Activated CD4-positive, CD25-positive, alpha-beta regulatory T cell treated with anti-CD3 and anti-CD28 coated beads, Interleukin-2, amount 50 U/mL, for 72 hours (primary cell): ENCODE measurements at places on chromosomes 7 and 10.

GRCh38 chr7:118696879-118697278 is 472.4 kb downstream of the ANKRD7 start:
- DNase-seq, result no peak

DNA sequence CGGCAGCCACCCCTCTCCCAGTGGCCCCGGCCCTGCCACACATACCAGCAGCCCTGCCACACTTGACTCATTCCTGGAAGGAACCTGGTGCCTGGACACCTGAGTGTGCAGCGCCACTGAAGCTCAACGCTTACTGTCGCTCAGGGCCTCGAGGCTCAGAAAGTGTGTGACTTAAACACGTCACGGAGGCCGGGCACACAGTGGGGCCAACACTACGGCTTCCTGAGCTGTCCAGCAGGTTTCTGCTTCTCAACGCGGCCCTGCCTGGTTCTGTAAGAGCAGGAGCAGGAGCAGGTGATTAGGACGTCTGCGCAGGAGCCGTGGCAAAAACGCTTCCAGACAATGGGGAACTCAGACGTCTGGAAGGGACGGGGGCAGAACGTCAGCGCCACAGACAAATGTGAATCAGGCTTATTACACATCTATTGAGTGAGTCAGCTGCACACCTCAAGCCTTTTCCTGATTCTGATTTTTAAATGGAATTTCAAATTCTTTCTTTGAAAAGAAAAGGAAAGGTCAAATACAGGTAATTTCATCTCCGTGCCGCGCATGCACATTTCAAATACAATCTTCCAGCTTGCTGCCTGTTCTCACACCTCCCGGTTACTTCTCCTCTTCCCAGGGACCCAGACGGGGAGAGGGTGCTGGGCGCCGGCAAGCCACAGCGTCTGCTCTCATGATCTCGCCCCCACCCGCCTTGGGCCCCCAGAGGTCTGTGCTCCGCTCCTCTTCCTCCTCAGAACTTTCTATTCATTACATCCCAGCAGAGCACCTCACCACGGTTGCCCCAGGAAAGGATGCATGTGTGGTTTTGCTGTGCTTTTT is 66.6 kb downstream of the ADARB2 start:
- no peak for DNase-seq

GRCh38 chr7:4127909-4128560 is 554.1 kb upstream of the FOXK1 start:
- no peak for DNase-seq

DNA sequence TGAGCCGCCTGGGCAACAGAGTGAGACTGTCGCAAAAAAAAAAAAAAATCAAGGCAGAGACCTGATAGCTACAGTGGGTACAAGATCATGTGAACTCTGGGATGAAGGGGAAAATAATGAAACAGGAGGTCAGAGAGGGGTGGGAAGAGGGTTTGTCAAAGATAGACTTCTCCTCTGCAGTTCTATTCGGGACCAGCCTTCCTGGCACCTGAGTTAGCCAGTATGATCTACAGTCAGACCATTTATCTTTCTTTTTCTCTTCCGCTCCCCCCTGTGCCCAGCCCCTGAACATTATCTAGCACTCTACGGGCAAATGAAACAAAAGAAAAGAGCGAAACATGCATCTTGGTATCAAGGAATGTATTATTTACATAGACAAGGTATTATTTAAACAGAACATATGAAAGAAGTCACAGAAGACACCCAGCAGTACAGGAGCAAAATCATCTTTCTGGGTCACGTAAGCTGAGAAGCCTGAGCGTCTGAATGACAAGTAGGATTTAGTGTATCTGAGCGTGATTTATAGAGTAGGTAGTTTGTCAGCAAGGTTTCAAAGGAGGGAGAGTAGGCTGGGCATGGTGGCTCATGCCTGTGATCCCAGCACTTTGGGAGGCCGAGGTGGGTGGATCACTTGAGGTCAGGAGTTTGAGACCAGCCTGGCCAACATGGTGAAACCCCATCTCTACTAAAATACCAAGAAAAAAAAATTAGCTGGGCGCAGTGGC is 109.0 kb downstream of the PRKCQ start:
- DNase-seq, result no peak

GRCh38 chr10:115972426-115972825 is 300.6 kb downstream of the GFRA1 start:
- no peak for DNase-seq

- DNase-seq, result no peak
Observed at GRCh38 chr10:33616956-33617355, 282.5 kb upstream of the NRP1 start.

DNA sequence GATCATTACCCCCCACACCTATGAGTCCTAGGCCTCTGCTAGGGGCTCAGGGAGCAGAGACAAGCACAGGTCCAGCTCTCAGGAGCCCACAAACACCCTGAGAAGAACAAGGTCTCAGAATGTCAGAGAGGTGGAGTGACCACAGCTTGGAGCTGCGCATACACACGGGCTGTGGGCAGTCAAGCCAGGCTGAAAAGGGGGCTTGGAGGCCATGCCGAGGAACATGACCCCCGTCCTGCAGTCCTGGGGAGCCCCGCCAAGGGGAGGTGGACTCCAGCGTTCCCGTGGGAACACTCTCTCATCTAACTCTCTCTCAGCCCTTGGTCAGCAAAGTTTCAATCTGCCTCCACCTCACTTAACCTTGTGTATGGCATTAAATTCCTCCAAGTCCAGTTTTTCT is 7.8 kb upstream of the MMP21 start:
- DNase-seq, result no peak

GRCh38 chr10:125151170-125151552 is 9.2 kb downstream of the CTBP2 start:
- DNase-seq, result no peak

DNA sequence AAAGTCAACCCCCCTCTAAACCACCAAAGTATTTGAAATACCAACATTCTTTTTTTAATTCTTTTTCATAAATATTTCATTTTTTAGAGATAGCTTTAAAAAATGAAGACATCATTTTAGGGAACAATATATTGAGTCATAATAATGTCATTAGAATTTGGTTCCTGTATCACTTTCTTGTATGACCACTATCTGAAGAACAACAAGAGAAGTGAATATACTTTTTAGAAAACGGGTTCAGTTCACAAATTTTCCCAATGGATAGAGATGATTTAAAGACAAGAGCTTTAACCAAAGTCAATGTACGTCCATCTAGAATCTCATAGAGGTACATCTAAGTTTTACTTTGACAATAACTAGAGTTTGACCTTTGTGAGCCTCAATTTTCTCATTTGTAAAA is 48.2 kb downstream of the CUBN start:
- DNase-seq, result no peak

- DNase-seq, result no peak
Observed at GRCh38 chr7:74587435-74588126, 69.9 kb upstream of the GTF2I start.

- DNase-seq, result no peak
Observed at GRCh38 chr10:107728807-107729206, 564.3 kb upstream of the SORCS1 start.

GRCh38 chr10:89470628-89471027 is 56.3 kb downstream of the IFIT5 start:
- DNase-seq, result no peak

GRCh38 chr10:31705136-31705535 is 223.5 kb downstream of the ARHGAP12 start:
- DNase-seq, result no peak

DNA sequence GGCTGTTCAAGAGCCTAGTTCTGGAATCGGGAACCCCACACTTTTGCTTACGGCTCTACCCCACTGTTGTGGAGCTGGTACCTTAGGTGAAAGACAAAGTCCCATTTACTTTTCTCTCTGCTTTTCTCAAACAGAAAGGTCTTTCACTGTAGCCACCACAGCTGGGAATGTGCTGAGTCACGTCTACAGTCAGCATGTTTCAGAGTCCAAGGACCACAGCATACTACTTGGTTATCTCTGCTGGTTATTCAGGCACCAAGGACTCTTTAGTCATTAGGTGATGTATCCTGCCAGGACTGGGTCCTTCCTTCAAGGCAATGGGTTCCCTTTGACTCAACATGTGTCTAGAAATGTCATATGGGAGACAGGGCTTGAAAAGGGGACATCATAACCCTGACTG is 266.8 kb upstream of the STEAP1 start:
- DNase-seq, result no peak

DNA sequence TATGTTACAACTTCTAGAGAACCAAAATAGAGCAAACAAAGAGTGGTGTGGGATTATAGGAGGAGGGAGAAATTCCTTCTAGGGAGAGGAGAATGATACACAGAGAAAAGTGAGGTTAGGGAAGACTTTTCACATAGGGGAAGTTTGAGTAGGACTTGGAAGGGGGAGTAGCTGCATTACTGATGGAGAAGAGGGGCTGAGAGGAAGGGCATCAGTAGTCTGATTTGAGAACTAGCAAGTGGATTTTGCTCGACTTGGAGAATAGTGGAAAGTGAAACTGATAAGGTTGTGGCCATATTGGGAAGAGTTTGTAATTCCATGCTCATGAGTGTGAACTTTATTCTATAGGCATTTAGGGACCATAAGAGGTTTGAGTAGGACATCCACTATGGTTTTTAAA is 6.1 kb downstream of the NRF1 start:
- no peak for DNase-seq

DNA sequence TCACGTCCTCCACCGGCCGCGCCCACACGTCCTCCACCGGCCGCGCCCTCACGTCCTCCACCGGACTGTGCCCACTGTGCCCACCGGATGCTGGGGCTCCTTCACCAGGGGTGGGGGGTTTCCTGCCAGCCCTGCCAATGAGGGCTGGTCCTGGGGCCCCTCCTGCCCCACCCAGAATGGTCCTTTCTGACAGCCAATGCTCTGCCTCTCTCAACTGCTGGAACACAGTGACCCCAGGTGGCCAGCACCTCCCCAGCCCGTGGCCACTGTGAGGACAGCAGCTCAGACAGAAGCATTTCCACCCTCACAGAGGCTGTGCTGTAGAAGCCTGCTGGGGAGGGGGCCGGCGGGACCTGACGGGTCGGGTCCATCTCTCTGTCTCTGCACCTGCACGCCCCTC is 90.1 kb upstream of the DNAAF5 start:
- peak; percentile 42 for DNase-seq

DNA sequence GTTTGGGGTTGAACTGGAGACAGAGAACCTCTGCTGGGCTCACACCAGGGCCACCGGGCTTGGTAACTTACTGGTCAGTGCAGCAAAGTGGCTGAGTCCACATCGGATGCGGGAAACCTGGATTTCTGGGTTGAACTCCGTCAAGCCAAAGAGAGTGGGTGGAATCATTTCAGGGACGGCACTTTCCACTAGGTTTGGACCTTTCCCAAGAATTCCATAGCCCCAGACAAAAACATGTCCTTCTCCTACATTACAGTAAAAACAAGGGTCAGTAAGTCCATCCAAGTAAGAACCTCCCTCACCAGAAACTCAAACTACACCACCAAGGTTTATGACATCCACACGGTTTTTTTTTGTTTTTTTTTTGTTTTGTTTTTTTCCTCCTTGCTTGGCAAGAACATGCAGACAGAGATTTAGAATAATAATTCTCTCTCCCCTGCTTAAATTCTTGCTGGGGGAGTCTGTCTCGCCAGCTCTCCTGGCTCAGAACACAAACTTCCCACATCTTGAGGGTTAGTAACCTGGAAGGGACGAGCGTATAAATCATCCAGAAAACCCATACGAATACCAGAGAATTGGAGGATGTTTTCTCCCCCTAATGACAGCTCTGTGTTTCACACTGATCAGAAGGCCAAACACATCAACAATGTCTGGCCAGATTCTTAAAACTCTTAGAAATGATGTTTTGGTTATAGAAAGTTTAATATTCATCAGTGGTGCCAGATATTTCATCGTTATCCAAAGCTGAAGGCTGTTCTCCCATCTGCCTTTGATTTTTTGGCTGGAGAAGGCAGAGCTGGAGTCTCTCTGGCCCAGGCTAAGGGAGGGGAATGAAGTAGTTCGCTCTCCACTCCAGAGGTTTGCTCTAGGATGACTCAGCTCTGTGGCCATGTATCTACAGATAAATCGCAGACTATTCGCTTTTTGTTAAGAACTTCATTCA is 17.5 kb downstream of the RCC1L start:
- DNase-seq, result no peak

DNA sequence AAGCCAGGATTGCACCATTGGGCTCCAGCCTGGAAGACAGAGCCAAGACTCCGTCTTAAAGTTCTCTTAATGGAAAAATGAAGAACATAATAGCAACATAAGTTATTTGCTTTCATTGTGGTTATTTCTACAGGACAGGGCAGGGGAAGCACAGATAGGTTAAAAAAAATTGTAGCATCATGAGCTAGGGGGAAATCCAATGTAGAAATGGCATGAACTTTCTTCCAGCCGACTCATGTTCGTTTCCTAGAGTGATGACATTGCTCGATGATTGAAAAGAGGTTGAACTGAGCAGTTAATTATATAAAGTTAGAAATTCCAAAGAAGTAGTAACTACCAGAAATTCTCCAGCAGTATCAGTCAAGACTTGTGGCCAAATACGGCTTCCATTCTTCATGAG is 64.9 kb downstream of the DAGLB start:
- DNase-seq, result no peak

- no peak for DNase-seq
Observed at GRCh38 chr10:103968441-103969391, 1.8 kb downstream of the SLK start.

- DNase-seq, result no peak
Observed at GRCh38 chr7:23925088-23925487, 215.1 kb downstream of the STK31 start.

GRCh38 chr10:69465457-69466157 is 14.3 kb downstream of the TSPAN15 start:
- DNase-seq, result no peak

- peak; percentile 43 for DNase-seq
Observed at GRCh38 chr10:71964098-71964742, at the start of gene CHST3. Gene CHST3 (plus strand): TSS chr10:71964395. CDS start chr10:72005843, 41,448 bp downstream.

DNA sequence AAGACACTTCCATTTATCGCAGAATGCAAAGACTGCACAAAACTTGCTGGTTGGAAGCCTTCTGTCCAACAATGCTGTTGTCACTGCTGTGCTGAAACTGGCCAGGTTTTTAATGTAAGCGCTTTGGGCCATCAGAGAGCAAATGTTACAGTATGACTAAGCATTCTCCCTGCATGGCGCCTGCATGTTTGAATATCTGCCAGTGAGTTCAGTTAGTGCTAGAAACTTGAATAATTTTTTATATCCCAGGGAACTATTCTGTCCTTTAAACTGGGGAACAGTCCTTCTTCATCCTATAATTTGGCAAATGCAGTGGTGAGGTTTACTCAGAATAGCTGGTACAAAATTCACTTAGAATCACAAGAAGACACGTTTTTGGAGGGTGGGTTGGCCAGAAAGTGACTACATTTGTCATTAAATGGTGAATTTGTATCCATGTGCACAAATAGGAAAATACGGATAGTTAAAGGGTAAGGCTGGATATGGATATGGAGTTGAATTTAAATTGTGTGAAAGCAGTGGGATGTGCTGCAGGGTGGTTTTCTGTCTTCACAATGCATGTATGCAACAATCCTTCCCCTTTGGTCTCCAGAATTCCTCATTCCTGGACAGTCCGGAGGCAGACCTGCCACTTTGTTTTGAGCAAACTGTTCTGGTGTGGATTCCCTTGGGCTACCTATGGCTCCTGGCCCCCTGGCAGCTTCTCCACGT is 1.7 kb downstream of the ABCC2 start:
- DNase-seq, result no peak
